Naive thymus-derived CD8-positive, alpha-beta T cell (primary cell): ENCODE measurements at places on chromosomes 11 and 22. TPM values are rescaled to one million over a fixed set of nuclear protein-coding genes. Genes with fewer than 3 reads are reported as not detected.

DNA sequence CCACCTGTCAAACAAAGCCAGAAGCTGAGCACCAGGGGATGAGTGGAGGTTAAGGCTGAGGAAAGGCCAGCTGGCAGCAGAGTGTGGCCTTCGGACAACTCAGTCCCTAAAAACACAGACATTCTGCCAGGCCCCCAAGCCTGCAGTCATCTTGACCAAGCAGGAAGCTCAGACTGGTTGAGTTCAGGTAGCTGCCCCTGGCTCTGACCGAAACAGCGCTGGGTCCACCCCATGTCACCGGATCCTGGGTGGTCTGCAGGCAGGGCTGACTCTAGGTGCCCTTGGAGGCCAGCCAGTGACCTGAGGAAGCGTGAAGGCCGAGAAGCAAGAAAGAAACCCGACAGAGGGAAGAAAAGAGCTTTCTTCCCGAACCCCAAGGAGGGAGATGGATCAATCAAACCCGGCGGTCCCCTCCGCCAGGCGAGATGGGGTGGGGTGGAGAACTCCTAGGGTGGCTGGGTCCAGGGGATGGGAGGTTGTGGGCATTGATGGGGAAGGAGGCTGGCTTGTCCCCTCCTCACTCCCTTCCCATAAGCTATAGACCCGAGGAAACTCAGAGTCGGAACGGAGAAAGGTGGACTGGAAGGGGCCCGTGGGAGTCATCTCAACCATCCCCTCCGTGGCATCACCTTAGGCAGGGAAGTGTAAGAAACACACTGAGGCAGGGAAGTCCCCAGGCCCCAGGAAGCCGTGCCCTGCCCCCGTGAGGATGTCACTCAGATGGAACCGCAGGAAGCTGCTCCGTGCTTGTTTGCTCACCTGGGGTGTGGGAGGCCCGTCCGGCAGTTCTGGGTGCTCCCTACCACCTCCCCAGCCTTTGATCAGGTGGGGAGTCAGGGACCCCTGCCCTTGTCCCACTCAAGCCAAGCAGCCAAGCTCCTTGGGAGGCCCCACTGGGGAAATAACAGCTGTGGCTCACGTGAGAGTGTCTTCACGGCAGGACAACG is 11.7 kb downstream of the CXCR5 start:
- DNase-seq: peak; percentile 75

- DNase-seq: no peak
Observed at GRCh38 chr11:1230456-1231395, 7.9 kb downstream of the MUC5B start.

Gene SCN4B
- total RNA-seq: not detected

GRCh38 chr11:113603277-113604059 is 102.6 kb downstream of the TMPRSS5 start:
- no peak for DNase-seq

- no peak for DNase-seq
Observed at GRCh38 chr11:131428853-131429252, 58.4 kb downstream of the NTM start.

DNA sequence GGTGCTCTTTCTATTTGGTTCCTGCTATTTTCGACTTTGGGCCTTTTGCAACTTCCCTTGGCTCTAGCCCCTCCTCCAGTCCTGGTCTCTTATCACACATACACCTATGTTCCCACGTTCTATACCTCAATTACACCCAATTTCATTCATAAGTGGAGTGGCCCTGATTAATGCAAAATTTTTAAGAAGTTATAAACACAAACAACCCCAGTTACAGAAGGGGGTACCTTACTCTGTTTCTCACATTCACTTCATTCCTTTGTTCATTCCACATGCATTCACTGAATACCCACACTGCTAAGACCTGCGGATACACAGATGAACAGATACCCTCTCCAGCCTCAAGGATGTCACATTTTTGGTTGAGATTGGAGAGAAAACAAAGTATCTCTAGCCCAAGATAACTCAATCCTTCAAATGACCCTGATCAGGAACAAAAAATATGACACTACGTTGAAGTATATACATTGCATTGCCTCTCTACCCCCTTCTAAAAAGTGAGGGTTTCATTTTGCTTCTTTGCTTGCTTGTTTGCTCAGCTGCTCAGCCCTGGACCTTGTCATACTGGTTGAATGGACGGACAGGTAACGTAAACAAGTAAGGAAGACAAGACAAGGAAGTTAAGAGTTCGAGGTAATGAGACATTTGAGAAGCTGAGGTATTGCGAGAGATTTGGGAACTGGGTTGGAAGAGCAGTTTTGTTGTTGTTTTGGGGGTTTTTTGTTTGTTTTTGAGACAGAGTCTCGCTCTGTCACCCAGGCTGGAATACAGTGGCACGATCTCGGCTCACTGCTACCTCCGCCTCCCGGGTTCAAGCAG is 3.6 kb upstream of the VPS37C start:
- DNase-seq: no peak

DNA sequence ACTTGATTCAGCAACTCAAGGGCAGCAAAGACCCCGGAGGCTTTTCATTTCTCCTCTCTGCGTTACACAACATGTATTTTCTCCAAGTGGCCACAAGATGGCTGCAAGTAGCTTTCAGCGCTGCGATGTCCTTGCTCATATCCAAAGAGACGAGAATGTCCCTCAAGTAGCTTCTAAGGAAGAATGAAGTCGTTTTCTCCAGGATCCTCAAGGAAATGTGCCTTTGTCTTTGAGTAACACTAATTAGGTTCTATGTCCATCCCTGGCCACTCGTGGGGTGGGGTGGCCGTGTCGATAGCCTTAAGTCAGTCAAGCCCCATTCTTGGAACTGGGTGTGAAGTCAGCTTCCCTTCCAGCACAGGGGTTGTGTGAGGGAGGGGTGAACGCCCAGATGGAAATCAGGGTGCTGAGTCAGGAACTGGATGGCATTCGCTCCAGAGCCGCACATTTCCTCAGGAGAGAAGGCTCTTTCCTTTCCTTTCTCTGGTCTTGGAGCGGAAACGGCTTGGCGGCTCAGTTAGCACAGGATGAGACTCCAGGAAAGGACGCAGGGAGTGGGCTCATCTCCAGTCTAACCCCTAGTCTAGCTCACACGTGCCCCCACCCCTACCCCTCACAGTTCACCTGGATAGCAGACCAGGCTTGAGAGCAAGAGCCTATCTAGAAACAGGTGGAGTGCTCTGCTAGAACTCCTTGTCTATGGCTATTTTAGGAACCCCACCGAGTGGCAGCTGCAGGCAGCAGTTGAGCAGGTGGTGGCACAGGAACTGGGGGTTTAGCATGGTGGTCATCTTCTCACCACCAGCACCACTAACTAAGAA is 44.3 kb downstream of the NNMT start:
- DNase-seq: peak; percentile 25

- no peak for DNase-seq
Observed at GRCh38 chr11:41999066-41999465, 539.6 kb upstream of the LRRC4C start.

GRCh38 chr11:71463331-71464211 is 10.6 kb downstream of the NADSYN1 start:
- DNase-seq: no peak

DNA sequence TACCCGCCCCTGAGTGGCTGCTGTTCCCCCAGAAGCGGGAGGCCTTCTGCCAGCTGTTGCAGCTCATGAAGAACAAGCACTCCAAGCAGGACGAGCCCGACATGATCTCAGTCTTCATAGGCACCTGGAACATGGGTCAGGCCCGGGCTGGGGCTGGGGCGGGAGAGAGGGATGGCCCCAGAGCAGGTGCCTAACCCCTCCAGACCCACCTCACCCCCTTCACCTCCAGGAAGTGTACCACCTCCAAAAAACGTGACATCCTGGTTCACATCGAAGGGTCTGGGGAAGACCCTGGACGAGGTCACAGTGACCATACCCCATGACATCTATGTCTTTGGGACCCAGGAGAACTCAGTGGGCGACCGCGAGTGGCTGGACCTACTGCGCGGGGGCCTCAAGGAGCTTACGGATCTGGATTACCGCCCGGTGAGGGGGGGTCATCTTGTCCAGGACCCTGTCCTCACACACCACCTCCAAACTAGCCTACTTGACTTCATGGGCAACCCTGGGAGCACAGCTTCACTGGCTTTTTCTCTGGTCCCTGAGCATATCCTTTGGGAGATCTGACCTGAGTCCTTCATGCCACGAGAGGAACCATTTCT is 6.3 kb downstream of the INPPL1 start:
- no peak for DNase-seq

DNA sequence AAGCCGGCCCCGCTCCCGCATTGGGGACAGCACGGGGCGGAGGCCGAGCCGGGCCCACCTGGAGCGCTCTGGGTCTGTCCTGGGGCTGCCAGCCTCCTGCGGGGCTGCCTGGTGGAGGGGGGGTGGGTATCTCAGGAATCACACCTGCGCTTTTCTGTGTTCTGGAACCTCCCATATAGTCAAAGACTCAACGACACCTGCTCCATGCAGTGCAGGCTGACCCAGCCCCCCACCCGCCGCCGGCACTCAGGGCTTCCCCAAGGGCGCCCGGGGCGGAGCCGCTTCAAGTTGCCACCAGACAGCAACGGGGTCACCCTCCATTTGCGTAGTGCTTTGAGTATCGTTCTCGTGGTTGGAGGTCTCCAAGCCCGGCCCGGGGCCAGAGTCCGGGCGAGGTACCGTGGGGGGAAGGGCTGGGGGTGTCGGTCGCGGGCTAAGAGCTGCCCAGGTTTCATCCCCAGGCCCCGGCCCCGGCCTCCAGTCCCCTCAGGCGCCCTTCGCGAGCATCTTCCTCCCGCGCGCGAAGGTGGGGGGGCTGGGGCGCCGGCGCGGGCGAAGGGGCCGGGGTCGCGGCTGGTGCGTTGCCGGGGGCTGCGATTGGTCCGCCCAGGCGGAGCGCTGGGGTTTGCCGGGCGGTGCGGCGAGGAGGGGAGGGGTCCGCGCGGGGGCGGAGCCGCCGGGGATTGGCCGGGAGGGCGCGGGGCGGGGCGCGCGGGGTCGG is 6.6 kb downstream of the TSPAN4 start:
- DNase-seq: peak; percentile 38

- no peak for DNase-seq
Observed at GRCh38 chr11:120903686-120904085, 120.2 kb upstream of the TBCEL start.

Gene RIMBP3B
- 0.80 TPM for total RNA-seq

DNA sequence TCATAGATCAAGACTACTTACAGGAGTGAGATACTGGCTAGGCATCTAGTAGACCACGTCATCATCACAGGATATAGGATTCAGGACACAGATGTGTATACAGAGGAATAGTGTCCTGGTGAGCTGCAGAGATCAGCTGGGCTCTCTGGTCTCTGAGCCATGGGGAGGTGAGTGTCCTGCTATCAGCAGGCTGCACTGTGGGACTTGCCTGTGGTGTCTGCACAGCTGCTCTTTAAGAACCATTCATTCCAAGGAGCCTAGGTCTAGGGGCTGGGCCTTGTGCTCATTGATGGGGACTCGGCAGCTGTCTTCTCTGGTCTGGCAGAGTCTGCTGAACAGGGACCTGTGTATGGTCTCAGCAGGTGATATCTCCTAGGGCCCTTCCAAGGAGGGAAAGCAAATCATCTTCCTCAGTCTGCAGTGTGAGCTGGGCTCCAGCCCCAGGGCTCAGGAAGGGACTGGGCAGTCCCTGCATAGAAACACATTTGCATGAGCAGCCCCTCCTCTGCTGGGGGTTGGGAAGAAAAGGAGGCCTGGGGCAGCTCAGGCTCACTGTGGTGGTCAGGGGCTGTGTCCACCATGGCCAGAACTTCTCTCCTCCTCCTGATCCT is 66.1 kb upstream of the VPREB1 start:
- DNase-seq: no peak

GRCh38 chr11:124896821-124897391 is 759 bp downstream of the ROBO4 start:
- no peak for DNase-seq

- no peak for DNase-seq
Observed at GRCh38 chr22:43628250-43628649, 183.9 kb downstream of the EFCAB6 start.

- DNase-seq: peak; percentile 85
Observed at GRCh38 chr11:121023848-121024751, at the start of gene TBCEL. TBCEL (plus strand) TSS chr11:121024102; CDS start chr11:121045691, 21,589 bp downstream.

DNA sequence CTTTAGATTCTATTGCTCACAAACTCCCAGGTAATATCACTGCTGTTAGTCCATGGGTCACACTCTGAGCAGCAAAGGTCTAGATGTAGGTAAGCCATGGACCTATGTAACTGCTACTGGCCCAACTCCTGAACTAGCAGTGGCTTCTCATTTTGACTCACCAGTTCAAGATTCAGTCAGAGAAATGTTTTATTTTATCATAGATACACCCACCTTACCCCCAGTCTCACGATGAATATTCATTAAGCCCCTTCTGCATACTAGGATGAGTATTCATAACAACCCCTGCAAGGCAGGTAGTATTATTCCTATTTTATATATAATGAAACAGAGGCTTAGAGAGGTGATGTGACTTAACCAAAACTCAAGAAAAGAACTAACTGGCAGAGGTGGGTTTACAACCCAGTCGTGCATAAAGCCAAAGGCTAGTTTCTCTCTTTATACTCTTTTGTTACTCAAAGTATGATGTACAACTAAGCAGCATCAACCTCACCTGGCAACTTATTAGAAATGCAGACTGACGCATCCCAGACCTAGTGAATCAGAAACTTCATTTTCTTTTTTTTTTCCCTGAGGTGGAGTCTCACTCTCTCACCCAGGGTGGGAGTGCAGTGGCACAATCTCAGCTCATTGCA is 957.6 kb upstream of the CCDC90B start:
- DNase-seq: no peak

- no peak for DNase-seq
Observed at GRCh38 chr11:75554258-75555022, 7.6 kb upstream of the SERPINH1 start.

Gene MIAT
- 362 TPM for total RNA-seq

- DNase-seq: no peak
Observed at GRCh38 chr22:35952576-35952975, 76.0 kb downstream of the RBFOX2 start.

Gene OR10D3
- total RNA-seq: not detected

GRCh38 chr11:819129-819931 is 616 bp downstream of the PNPLA2 start:
- peak; percentile 93 for DNase-seq

GRCh38 chr11:3196161-3197043 is 22.2 kb downstream of the MRGPRG start:
- no peak for DNase-seq

DNA sequence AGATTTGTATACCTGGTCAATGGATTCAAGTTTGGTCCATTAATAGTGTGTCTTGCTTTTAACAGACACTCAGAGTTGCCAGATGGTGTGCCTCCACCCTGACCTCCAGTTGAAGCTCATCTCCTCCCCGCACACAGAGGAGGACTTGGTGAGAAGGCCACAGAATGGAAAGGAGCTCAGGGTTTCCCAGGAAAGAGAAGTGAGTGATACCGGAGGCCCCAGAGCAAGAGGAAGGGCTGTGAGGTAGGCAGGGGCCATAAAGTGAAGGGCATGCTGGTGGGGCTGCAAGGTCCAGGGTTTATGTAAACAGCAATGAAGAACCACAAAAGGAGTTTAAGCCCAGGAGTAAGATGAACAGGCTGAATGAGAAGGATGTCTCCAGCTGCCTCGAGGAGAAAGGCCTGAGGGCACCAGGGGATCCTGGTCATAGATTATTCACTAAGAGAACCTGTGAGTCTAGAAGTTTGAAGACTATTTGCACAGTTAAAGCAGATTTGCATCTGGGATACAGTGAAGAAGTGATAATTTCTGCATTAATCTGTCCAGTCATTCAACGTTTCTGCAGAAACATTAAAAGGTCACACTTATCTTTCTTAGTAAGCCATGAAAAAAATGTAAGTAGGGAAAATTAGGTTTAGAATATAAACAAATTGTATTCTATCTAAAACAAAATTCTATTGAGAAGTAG is 67.5 kb upstream of the VPREB1 start:
- DNase-seq: no peak

GRCh38 chr11:106961048-106961447 is 57.2 kb downstream of the GUCY1A2 start:
- no peak for DNase-seq
